ENCODE measurements at places on chromosomes 13 and 19.

DNA sequence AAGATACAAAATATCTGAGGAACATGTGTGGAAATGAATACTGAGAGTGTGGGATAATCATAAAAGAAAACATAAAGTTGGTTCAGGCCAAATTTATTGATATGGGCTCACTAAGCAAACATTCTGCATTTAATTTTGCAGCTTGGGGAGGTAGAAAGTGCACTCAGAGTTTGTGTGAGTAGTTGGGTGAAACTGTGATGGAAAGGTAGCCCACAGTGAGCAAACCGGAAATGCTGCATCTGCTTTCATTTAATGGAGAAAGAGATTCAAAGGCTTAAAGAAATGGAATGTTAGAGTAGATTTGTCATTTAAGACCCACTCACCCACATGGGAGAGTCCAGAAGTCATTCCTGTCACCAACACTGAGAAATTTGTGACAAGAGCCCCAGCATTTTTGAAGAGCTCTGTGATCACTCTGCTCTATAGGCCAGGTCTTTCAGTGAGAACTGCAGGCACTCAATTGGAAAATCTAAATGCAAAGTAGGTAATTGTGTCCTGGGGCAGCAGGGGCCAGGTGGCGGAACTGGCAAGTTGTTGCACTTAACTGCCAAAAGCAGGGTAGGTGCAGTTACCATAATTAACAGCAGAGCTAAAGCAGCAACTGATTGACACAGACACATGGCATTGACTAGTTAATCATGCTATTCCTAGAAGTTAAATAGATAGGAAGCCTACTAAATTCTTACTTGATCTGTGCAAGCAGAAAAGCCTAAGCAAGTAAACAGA lies 1228.3 kb upstream of the PCDH20 start:
- no peak for DNase-seq

DNA sequence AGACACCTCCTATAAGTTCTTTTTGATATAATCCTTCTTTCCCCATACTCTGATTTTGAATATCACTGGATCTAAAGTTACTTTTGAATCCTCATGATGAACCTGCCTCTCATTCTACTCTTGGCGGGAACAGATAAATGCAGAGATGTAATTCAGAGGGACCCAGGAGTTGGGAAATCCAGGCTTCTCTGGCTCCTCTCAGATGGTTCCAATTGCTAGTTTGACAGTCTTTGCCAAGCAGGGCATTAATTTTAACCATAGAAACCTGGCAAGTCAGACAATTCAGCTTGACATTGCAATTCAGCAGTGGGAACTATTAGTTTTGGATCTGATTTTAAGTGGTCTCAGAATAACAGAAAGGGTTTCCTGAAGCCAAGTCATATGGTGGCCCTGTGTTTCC lies 67.3 kb upstream of the KLF12 start:
- no peak for DNase-seq

DNA sequence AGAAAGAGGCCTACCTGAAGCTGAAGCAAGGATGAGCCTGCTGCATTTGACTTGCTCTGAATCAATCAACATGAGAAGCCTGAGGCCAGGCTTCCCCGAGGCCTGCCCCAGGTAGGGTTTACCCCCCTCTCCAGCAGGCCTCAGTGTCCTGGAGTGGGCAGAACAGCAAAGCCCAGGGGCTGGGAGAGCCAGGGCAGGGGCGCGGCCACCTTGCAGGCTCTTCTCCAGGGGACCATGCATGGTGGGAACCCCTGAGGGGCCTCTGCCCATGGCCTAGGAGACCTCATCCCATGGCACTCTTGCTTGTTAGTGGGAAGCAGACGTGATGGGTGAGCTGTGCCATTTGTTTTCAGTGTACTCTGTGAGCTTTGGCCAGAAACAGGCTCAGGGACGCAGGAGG lies 19.9 kb upstream of the LRP3 start:
- DNase-seq, result no peak

DNA sequence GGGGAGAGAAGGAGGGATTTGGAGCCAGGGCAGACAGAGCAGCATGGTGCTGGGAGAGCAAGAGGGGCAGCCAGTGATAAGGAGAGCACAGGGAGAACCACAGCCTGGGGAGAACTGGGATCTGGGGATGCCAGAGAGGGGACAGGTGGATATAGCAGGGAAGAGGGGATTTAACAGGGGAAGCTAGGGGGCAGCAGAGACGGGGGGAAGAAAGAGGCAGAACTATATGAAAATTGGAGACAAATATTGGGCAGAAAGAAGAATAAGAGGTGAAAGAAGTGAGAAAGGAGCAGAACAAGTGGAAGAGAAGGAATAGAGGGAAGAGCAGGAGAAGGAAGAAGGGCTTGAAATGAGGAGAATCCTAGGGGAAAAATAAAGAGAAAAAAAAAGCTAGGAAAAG lies 6.5 kb upstream of the ZNF528 start:
- DNase-seq, result no peak

DNA sequence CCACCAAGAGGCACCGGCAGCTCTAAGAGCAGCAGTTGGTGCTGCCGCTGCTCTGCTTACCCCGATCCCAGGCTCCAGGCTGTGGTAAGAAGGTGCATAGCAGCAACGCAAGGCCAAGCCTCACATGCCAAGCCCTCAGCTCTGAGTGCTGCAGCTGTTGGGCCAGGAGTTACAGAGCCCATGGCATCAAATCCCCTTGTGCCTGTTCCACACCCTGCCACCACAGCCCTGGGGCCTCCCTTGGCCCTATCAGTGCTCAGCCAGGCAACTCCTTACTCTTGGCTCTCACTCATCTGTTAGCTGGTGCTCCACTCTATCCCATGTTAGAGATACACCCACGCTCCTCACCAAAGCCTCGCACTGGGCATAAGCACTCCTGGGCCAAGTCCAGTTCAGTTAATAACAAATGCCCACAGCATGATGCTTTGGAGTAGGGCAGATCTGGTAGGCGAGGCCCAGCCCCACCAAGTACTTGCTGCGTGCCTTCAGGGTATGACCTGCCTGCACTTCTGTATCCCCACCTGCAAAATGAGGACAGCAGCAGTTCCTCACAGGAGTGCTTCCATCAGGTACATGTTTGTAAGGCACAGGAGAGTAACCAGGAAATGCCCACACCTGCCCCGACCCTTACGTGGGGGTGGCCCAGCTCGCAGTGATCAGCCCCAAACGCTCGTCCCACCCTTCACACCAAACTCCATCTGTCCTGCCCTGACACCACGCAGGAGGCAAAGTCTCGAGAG lies 16.2 kb downstream of the AKAP8L start:
- no peak for DNase-seq

DNA sequence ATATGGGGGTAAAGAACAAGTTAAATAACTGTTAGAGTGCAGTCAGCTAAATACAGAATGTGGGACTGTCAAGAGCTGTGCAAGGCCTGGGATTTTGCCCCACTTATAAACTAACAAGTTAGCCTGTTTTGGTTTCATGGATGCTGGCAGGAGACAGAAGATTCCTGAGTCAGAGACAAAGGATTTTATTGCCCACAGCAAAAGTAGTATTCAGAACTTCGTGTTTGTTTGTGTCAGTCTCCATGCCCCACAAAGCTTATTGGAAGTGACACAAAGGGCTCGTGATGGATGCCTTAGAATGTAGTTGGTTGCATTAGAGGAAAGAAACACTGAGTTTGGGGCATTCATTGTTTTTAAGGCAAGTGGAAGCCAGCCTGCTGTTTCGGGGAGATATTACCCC lies 22.2 kb upstream of the SPRYD7 start:
- no peak for DNase-seq

DNA sequence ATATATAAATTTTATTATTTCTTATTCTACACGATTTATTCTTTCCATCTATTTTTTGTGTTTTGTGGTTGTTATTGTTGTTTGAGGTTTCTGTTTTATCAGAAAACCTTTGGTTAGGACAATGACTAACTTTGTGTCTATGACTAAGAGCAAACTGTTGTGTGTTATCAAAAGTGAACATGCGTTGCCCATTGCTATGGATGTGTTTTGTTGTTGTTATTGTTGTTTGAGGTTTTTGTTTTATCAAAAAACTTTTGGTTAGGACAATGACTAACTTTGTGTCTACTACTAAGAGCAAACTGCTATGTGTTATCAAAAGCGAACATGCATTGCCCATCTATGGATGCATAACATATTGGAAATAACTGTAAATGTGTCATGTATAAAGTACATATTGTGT lies 692.3 kb downstream of the SLITRK1 start:
- DNase-seq, result no peak

- no peak for DNase-seq
Measured at GRCh38 chr13:29109987-29110386, 289.8 kb downstream of the MTUS2 start.

- DNase-seq, result no peak
Measured at GRCh38 chr13:70432276-70432805, 324.1 kb upstream of the KLHL1 start.

GRCh38 chr13:88895261-88895941 lies 1224.2 kb downstream of the SLITRK5 start:
- DNase-seq, result no peak

- no peak for DNase-seq
Measured at GRCh38 chr13:48386816-48387215, 26.1 kb downstream of the LPAR6 start.

- no peak for DNase-seq
Measured at GRCh38 chr19:11551603-11552235, 7.3 kb downstream of the ELOF1 start.

- DNase-seq, result no peak
Measured at GRCh38 chr19:50384685-50385535, 763 bp downstream of the POLD1 start.

DNA sequence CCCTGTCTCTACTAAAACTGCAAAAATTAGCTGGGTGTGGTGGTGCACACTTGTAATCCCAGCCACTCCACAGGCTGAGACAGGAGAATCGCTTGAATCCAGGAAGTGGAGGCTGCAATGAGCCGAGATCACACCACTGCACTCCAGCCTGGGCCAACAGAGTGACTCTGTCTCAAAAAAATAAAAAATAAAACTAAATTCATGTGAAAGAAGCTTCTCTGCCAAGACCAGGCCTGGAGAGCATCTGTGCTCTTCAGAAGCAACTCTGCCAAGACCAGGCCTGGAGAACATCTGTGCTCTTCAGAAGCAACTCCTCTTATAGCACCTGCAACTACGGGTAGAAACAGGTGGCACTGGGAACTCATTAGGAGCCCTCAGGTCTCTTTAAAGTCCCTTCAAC lies 37.7 kb downstream of the CRYL1 start:
- no peak for DNase-seq

GRCh38 chr13:60798503-60798902 lies 401.5 kb downstream of the TDRD3 start:
- DNase-seq, result no peak

- no peak for DNase-seq
Measured at GRCh38 chr13:29457299-29457698, 138.2 kb downstream of the SLC7A1 start.

GRCh38 chr19:45693106-45693788 lies 781 bp downstream of the QPCTL start:
- peak; percentile 75 for DNase-seq

- no peak for DNase-seq
Measured at GRCh38 chr13:71089056-71089455, 777.9 kb downstream of the DACH1 start.

DNA sequence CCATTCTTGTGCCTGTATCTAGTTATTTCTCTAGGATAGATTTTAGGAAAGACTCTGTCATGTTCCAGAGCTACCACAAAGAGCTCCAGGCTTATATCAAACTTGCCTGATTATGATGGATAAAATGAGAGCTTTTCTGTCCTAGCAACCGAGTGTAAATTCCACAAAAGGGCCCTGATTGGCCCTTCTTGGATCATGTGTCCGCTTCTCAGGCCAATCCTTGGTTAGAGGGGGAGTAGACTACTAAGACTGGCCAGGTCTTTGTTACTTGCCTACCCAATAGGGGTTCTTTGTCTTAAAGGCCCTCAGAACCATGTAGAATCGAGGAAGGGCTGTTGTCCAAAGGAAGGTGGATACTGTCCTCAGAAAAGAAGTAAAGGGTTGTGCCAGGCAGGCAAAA lies 2.4 kb downstream of the DHX34 start:
- no peak for DNase-seq

GRCh38 chr13:114313061-114313860 lies 1.0 kb upstream of the CHAMP1 start:
- DNase-seq, result peak; percentile 8

DNA sequence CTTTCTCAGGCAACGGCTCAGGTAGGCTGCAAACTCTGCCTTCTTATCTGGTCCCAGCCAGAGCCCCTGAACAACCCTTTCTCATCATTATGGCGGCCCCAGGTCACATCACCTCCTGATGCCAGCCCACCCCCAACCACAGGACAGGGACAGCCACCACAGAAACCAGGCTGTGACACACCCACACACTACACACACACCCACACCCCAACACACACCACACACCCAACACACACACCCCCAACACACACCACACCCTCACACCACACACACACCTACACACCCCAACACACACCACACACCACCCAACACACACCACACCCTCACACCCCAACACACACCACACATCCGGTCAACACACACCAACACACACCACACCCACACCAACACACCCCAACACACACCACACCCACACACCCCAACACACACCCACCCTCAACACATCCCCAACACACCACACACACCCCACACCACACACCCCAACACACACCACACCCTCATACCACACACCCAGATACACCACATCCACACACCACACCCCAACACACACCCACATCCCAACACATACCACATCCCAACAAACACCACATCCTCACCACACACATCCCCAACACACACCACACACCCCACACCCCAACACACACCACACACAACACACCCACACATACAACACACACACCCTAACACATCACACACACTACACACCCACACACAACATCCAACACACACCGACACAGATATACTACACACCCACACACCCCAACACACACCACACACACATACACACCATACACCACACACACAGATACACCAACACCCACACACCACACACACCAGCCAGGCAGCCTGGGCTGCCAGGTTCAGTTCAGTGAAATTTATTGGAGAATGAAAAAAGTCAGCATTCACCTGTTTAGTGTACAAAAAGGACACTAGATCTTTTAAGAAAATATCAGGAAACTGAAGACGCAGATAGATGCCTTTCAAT lies 4.2 kb upstream of the ISYNA1 start:
- no peak for DNase-seq

DNA sequence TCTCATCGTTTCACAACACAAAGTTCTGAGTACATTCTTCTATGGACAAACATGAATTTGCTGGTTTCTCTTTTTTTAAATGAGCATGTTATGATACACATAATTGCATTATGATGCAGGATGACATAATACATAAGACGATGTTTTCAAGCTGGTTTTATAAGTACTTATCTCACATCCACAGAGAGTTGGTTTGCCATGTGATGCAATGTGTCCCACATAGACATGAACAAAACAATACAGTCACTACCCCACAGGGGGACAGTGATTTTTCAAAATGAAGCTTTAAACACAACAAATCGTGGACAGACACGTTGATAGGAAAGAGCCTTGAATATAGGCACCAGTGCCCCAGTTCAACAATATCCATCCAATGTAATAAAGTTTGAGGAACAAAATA lies 447.1 kb downstream of the KLF12 start:
- DNase-seq, result no peak

- no peak for DNase-seq
Measured at GRCh38 chr13:43364210-43365038, 341.0 kb downstream of the DNAJC15 start.
